Fibroblast of the conjunctiva (primary cell): ENCODE measurements at places on chromosomes 1 and 21.

- no peak for DNase-seq
Measured at GRCh38 chr1:26535201-26535600, 5.6 kb downstream of the RPS6KA1 start.

DNA sequence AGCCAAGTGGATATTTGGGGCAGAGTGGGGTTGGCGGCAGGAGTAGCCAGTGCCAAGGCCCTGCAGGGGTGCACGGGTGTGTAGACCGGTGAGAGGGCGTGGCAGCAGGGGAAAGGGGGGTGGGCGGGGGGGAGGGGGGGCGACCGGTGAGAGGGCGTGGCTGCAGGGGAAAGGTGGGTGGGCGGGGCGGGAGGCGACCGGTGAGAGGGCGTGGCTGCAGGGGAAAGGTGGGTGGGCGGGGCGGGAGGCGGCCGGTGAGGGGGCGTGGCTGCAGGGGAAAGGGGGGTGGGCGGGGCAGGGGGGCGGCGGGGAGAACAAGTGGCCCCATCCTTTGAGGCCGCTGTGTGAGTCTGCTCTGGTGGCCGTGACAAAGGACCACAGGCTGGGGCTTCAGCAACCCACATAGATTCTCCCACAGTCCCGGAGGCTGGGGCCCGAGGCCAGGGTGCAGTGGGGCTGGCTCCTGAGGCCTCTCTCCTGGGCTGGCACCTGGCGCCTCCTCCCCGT is 25.8 kb downstream of the RRP1 start:
- DNase-seq, result no peak

- DNase-seq, result no peak
Measured at GRCh38 chr1:24255226-24255625, 63.9 kb upstream of the GRHL3 start.

GRCh38 chr1:241221319-241221718 is 135.7 kb downstream of the RGS7 start:
- DNase-seq, result no peak

DNA sequence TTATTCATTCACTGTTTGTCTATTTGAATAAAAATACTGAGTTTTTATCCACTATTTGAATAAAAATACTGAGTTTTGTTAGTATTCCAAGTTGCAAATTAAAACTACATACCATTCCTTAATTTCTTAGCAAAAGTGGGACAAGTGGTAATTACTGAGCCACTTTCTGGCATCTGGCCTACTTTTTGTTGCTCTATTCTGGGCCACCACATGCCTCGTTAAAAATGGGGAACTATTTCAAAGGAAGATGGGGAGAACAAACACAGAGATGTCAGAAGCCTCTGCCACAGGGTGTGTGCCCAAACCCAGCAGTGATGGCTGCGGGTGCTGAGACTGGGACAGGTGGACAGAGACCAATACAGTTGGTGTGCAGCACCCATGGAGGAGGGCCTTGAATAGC is 14.6 kb downstream of the PIGP start:
- DNase-seq, result no peak

DNA sequence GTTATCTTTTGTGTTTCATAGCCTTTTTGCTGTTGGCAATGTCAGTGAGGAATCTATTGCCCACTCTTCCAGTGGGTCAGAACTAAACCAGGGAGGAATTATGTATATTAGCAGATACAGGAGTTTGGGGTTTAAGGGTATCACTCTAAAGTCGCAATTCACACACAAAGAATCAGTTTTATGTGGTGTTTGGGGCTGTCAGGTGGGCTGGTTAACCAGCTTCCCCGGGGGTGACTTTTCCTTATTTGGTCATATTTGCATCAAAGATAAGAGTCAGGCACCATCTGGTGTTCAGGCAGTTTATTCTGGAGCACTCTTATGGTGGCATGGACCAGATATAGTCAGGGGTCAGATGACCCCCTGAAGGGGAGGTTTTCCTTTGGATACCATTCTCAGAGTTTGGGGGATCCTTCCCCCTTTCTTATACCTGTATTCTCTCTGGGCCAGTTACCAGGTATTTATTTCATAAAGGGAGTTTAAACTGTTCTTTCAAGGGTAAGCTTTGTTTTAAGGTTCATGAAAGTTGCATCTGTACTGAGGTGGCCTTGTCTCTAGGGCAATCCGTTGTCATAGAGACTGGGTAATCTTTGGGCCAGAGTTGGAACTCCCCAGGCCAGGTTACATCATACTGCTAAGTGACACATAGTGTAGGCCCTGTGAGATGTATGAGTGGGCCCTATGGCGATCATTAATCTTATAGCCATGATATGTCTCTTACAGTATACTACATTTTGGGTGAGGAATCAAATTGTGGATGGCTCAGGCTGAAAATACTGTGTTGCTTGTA is 148.2 kb downstream of the RWDD3 start:
- DNase-seq, result no peak

DNA sequence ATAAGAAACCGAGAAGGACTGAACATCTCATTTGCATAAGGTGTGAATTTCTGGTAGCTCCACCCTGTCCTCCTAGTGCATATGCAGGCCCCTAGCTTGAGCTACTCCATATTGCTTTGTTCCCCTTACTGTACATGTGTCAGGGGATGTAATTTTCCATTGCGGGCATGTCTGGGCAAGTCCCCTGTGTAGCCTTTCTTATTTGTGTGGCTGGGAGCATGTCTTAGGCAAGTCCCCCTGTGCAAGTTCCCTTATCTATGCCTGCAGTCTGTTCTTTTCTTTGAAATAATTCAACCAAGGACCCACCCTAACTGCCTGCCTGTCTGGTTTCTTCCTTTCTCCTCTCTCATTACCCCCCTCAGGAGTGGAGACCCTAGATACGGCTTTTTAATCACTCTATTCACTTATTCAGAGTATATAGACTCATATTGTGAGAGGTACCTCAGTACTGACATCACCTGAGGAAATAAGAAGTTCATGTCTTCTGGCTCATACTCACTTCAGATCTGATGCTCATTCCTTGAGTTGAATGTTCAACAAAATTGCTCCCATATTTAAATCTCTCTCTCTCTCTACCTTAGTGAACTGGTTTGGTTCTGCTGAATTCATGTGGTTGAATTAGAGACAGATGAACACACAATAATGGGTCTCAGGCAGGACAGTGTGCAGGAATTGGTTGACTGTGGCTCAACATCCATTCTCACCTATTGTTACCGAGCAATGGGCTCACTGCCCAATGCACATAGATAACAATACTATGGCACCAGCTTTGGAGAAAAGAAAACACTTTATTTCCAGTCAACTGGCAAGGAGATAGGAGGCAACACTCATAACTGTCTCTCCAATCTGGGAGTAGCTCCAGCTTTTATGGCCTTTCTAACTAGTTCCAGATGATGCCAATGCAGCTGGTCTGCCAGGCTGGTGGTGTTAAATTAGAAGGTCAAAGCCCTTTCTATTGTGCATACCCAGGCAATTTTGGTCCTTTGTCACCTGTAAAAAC is 27.9 kb upstream of the NPL start:
- DNase-seq, result no peak

- no peak for DNase-seq
Measured at GRCh38 chr1:227218870-227219573, 99.3 kb downstream of the CDC42BPA start.

DNA sequence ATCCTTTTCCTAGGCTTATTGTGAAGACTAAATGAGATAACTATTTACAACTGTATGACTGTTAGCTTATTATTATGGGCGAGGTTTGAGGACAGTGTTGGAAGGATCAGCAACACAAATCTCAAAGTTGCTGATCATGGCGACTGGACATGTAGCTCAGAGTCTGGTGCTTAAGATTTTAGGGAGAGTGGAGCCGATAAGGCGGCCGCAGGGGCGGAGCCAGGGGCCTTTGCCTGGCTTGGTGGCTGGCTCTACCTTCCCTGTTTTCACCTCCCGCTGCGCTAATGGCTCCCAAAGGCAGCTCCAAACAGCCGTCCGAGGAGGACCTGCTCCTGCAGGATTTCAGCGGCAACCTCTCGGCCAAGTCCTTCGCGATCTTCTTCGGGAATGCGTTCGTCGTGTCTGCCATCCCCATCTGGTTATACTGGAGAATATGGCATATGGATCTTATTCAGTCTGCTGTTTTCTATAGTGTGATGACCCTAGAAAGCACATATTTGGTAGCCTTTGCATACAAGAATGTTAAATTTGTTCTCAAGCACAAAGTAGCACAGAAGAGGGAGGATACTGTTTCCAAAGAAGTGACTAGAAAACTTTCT is 45.5 kb downstream of the GIPC2 start:
- no peak for DNase-seq

DNA sequence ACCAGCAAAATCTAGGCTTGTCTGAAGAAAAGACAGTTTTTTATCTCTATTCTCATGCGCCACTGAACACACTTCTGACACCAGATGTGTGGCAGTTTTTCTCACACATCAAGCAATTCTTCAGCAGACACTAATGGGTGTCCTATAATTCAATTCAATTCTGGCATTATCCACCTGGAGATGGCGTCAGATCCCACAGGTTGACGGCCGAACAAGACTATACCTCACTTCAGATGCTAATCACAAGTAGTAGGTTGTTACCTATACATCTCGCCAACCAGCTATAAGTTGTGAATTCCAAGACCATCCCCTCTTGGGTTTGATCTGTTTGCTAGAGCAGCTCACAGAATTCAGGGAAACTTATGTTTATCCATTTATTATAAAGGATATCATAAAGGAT is 89.9 kb upstream of the ARTN start:
- DNase-seq, result no peak

- no peak for DNase-seq
Measured at GRCh38 chr1:65894738-65895605, 102.3 kb downstream of the PDE4B start.

DNA sequence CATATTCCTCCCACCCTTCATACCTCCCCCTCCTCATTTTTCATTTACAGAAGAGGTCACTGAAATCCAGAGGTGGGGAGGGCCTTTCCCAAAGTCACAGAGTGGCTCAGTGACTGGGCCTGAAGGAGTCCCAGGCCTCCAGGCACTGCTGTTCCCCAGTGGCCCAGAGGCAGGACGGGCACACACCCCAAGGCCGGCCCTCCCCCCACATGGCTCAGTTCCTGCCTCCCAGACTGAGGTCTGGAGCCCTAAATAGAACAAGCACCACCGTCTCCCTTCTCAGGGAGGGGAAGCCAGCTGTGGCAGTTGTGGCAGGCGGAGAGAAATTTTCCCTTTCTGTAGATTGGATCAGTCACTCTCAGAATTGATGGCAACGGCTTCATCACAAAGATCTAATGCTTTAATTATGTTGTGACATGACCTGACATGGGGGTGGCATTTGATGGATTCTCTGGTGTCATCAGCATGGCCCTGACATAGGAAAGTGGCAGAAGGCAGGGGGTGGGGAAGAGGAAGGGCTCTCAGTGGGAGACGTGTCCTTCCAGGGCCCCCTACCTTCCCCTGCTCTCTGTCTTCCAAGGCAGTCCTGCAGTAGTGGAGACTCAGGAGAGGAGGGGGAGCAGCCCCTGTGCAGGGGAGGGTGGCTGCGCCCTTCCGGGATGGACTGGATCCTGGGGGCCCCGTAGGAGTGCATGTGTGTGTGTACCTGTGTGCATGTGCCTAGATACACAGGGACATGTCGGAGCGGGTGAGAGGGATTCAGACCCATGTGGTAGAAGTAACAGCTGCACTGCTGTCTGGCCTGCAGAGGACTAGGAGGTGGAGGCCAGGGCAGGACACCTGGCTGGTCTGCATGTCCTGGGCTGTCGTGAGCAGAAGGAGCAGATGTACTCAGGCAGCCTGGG is 41.2 kb upstream of the FOXO6 start:
- DNase-seq, result no peak

DNA sequence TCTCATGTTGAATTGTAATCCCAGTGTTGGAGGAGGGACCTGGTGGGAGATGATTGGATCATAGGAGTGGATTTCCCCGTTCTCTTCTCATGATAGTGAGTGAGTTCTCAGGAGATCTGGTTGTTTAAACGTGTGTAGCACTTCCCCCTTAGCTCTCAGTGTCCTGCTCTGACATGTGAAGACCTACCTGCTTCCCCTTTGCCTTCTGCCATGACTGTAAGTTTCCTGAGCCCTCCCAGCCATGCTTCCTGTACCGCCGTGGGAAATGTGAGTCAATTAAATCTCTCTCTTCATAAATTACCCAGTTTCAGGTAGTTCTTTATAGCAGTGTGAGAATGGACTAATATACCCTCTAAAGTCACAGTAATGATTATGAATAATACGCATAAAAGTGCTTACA is 248.4 kb upstream of the LRRC7 start:
- no peak for DNase-seq

- no peak for DNase-seq
Measured at GRCh38 chr1:222278501-222278900, 269.4 kb downstream of the HHIPL2 start.

DNA sequence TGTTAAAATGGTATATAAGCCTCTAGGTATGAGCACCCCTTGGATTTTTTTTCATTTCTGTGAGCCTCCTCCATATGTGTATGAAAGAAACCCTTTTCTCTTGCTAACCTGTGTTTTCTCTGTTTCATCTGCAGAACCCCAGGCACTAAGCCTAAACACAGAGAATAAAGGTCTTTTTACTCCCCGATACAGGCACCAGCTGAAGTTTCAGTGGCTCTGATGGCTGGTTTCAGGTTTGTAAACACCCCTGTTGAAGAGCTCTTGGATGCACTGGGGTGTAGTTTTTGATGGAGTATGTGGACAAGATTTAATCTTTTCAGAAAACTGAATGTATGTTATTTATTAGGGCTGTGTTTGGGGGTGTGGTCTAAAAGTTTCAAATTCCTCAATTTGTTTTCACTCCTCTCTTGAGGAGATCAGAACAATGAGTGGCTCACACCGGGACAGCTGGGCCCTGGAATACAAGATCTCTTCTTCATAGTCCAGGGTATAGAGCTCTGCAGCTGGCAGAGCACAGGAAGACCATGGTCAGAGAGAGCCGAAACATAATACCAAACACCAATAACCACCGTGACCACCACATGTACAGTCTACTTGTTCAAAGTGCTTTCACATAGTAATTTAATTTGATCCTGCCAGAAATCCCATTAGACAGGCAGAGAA is 50.2 kb upstream of the VTCN1 start:
- DNase-seq, result no peak

DNA sequence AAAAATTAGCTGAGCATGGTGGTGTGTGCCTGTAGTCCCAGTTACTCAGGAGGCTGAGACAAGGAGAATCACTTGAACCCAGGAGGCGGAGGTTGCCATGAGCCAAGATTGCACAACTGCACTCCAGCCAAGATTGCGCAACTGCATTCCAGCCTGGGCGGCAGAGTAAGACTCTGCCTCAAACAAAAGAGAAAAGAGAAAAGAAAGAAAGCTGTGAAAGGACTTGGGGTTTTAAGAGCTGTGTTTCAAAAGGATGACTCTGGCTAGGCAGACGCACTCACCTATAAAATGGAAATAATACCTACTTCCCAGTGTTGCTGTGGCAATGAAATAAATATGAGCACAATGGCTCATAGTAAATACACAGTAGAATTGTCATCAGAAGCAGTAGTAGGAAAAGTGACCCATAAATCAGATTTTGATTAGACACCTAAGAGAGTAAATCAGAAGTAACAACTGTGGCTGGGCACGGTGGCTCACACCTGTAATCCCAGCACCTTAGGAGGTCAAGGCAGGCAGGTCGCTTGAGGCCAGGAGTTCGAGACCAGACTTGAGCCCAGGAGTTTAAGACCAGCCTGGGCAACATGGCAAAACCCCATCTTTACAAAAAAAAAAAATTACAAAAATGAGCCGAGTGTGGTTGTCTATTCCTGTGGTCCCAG is 45.9 kb upstream of the PUM1 start:
- DNase-seq, result peak; percentile 50
